ENCODE measurements at places on chromosomes 3 and 15.

GRCh38 chr3:60086811-60087210 lies 1037.0 kb upstream of the CFAP20DC start:
- no peak for DNase-seq

GRCh38 chr3:15633159-15633558 lies 31.6 kb downstream of the BTD start:
- no peak for DNase-seq

DNA sequence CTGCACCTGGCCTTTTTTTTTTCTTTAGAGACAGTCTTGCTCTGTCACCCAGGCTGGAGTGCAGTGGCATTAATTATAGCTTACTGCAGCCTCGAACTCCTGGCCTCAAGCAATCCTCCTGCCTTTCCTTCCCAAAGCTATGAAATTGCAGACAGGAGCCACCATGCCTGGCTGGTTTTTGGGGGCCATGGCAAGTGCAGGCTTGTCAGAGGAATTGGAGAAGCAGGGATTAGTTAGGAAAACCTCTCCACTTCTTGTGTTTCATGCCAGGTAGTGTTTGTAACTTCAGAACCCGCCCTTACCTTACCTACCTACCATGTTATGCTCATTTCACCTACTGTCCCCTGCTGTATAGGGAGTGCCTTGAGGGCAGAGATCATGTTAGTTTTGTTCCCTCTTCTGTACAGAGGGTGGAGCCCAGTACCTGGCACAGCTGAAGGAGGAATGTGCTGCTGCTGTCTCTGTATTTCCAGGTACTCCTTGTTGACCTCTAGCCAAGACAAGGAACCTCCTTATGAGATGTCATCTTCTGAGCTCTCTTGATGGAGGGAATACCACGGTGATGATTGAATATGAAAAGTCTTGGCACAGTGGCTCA lies 43.8 kb downstream of the TRAK1 start:
- DNase-seq, result no peak

DNA sequence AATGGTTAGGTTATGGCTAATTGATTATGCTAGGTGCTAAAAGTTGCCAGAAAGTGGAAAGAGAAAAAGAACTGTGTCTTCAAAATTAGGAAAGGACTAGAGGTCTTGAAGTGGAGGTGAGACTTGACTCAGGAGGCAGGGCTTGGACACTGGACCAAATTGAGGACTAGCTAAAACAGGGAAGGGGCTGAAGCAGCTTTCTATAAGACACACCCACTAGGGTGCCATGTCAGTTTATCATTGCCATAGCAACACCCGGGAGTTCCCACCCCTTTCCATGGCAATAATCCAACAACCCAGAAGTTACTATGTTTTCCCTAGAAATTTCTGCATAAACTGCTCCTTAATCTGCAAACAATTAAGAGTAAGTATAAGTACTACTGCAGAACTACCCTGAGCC lies 42.9 kb upstream of the MITF start:
- DNase-seq, result no peak

DNA sequence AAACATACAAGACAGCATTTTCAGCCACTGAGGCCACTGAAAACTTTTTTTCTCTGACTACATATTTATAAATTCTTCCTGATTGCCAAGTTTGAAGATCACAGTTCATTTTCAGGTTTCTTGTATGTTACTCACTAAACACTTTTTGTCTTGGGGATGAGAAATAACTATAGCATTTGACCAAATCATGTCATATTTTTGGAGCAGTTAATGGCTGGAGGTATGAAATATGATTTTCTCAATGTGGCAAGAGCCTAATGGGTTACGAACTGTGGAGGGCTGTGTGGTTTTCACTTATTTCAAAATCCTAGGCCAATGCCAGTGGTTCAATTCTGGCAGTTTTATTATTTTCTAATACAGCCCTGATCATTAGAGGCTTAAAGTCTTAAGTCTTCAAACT lies 64.4 kb downstream of the USP13 start:
- no peak for DNase-seq

DNA sequence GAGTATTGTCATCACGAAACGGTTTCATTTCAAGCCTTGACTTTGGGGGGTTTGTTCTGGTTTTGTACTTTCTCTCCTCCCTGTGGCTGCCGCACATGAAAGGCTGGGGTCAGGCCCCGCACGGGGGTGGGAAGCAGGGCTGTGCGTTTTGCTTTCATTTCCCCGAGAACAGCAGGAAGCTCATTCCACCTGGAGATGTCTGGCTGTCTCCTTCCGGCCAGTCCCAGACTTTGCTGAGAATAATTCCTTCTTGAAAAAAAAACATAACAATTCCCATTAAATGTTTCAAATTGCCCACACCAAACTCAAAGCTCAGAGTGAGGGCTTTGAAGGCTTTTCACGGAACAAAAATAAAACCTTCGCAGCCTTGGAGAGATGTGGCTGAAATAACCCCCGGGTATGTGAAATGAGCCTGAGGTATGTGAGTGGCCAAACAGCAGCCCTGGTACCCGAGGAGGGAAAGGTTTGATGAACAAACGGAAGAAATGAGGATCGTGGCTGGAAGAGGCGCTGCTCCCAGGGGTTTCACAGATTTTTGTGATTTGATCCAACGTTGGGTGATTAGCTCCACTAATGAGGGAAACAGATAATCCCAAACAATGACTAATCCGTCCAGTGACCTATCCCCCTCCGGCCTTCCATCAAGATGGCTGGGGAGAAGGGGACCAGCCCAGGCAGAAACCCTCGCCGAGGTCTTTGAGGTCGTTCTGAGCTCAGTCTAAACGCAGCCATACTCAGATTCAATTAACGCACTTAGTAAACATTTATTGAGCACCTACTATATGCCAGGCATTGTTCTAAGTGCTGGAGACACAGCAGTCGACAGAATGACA lies 126.9 kb upstream of the MEF2A start:
- DNase-seq, result no peak

DNA sequence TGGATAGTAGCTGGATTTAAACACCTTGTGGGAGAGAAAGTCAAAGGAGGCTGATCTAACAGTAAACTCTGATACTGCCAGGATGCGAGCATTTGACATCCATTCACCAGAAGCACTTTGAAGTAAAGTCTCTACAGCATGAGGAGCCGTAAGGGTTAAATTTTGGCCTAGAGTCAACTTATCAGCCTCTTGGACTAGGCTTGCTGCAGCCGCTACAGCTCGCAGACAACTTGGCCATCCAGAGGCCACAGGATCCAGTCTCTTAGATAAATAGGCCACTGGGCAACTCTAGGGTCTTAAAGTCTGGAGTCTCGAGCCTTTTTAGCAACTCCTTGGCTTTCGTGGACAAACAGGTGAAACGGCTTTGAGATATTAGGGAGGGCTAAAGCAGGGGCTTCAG lies 61.4 kb downstream of the PLSCR2 start:
- DNase-seq, result no peak

DNA sequence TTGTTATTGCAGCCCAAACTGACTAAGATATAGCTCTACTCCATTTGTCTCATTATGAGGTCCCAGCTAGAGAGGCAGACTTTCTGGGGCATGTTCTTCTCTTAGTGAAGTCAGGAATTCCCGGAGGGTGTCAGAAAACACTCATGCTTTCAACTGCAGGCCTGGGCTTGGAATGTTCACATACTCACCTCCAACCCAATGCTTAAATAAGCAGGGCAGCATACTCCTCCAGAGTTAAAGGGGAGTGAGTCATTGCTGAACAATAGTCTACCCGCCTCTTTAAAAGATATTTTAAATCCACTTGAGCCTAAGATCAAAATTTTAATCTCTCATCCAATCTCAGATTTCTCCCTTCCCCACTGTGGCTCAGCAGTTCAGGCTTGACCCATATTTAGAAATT lies 167.8 kb upstream of the DPH6 start:
- DNase-seq, result no peak

DNA sequence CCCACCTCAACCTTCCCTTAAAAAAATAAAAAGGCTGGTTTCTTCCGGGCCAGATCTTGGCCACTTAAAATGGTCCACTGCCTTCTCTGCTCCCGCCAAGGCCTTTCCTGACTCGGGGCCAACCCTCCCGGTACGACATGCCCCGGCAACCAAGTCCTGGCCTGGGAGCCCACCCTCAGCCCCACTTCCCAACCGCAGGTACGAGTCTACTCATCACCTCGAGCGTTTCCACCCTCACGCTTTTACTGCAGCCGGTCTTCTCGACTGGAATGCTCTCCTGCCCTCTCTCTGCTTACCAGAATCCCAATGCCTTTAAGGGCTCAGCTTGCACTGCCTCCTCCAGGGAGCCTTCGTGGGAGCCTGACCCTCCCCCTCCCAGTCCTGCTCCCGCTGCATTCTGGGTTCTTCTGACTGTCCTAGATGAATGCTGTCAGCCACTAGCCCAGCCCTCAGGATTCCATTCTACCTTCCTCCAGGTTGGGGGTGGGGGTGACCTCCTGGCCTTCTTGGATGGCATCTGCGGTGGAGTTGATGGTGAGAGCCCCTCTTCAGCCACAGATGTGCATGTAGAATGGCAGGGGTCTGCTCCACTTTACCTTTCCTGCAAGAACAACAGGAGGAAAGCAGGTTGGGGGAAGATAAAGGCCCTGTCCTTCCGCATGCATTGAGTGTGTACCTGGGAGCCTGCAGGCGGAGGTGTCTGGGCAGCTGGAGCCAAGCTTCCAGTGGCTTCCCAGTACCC lies 1.1 kb upstream of the CSRNP1 start:
- DNase-seq, result no peak

GRCh38 chr15:77416954-77417353 lies 3.0 kb downstream of the PEAK1 start:
- no peak for DNase-seq

DNA sequence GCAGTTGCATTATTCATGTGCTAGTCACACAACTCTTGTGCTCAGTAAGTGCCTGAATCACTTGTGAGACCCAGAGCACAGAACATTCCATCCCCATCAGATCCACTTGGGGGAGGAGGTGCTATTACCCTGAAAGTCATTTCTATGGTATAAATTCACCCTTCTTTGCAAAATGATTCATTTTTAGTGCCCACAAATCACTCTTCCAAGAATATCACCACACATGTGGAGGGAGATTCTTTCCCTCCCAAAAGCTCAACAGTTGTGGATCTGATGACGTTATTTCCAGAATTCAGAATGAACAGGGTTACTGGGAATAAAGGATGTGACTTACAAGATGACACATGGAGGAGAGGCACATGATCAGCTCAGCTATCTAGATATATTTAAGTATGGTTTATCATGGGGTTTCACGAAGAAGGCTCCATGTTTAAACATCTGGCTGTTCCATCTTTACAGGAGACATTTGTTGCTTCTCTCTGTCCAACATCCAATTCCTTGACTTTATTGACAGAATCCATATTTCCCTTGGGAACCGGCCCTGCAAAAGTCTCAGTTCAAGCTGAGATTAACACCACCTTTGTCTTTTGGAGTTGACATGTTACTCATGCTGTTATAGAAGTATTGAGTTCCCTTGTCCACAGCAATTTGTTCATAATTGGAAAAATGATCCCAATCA lies 214.2 kb upstream of the PROK2 start:
- no peak for DNase-seq

- no peak for DNase-seq
Observed at GRCh38 chr15:91973481-91973880, 120.0 kb downstream of the SLCO3A1 start.

DNA sequence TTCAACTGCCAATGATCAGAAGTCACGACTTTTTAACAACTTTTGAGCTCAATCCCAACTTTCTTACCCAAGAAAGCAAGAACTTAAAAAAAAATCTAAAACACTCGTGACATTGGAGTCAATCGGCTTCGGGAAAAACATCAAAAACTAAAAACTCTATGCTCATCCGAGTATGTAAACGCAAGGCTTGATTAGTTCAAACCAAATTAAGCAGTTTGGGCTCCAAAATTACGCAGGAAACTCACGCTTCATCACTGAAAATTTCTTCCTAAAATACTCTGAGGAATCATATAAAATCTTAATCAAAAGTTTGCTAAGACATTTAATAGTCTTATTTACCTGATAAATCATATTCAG lies 1.6 kb downstream of the TRA2B start:
- DNase-seq, result no peak

DNA sequence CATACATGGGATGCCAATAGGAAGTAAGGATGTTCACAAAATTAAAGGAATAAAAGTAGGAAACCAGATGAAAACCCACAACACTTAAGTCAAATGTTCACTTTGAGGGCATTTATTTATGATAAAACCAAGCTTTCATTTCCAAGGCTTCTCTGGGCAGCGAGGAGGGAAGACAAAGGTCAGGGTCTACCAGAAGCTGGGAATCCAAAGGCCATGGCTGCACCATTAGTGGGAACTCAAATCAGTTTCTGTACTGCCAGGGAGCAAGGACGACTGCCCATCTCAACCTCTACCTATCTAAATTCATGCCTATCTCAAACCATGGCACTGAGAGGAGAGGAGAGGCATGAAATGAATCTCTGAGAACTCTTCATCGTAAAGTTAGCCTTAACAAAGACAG lies 22.6 kb downstream of the PBRM1 start:
- no peak for DNase-seq

- no peak for DNase-seq
Observed at GRCh38 chr3:165903885-165904630, 66.8 kb upstream of the BCHE start.

DNA sequence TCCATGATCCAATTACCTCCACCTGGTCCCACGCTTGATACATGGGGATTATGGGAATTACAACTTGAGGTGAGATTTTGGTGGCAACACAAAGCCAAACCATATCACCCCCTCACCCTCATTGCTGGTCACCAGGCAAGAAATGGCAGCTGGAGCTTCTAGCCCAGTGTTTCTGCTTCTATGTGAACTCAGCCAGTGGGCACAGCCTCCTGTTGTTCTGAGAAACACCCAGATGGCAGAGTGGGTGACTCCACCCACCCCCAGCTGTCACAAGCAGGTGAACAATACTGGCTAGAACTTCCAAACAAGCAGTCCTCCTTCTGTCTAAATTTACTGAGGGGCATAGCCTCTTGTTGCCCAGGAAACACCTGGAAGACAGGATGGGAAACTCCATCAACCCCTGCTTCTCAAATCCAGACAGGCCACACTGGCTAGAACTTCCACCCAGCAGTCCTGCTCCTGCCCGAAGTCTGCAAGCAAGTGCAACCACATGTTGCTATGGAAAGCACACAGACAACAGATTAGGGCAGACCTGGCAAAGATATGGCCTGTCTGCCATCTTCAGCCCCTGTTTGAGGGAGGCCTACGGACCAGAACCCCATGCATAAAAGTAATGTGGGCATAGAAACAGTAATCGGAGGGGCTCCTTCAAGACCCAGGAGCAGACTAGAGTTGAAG lies 114.1 kb downstream of the DTWD1 start:
- DNase-seq, result no peak

DNA sequence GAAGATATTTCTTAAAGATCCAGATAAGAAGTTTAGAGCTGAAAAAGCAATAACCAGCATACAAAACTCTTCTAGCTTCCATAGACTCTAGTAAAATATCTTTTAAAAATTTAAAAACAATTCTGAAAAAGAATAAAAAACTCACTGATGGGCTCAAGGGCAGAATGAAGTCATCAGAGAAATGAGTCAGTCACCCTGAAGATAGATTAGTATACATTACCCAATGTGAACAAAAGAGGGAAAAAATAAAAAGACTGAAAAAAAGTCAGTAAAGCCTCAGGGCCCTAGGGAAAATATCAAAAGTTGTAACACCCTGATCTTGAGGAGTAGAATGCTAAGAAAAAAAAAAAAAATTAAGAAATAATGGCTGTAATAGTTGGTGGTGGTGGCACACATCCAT lies 11.4 kb downstream of the DET1 start:
- DNase-seq, result no peak
